ENCODE measurements at places on chromosomes 7 and 10. TPM values are rescaled to one million over a fixed set of nuclear protein-coding genes. Genes with fewer than 3 reads are reported as not detected.

The ENO4 gene
- not detected for total RNA-seq

The HMX2 gene
- not detected for total RNA-seq

The TMEM236 gene
- total RNA-seq = 0.17 TPM

The NAT16 gene
- total RNA-seq = not detected

The GDF10 gene
- total RNA-seq = not detected

The CCDC172 gene
- not detected for total RNA-seq

The ZNF853 gene
- total RNA-seq = 1.0 TPM

The GPR85 gene
- 0.42 TPM for total RNA-seq

The ACHE gene
- 4.9 TPM for total RNA-seq

The PKD2L1 gene
- not detected for total RNA-seq

The ADGRA1 gene
- total RNA-seq = not detected

The ANK3 gene
- 0.85 TPM for total RNA-seq

The LRRD1 gene
- total RNA-seq = under 0.01 TPM
